ENCODE measurements at places on chromosomes 2 and 18.
A peak's percentile ranks its signal among the peaks of the same experiment; 100 is the strongest.

DNA sequence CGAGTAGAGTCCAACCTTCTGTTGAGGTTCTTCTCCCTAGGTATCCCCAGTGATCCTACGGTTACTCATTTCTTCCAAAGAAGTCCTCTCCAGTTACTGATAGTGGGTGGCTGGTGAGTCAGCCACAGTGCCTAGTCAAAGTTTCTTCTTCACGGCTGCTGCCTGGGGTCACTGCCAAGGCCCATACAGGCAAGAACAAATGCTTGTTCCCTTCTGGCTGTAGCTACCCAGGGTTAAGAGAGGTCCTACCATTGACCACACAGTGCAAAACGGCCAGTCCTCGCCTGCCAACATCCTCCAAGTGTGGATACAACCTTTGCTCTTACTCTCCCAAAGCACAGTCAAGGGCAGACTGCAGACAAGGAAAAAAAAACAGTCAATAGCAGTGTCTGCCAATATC is 2.9 kb upstream of the PTPN4 start:
- no peak for DNase-seq

- peak; percentile 42 for DNase-seq
Observed at GRCh38 chr2:105143467-105144151, 97.9 kb upstream of the GPR45 start.

GRCh38 chr2:120741571-120742561 is 6.2 kb downstream of the GLI2 start:
- peak; percentile 11 for DNase-seq

- no peak for DNase-seq
Observed at GRCh38 chr2:101160454-101160853, 9.3 kb upstream of the TBC1D8 start.

- no peak for DNase-seq
Observed at GRCh38 chr2:33335516-33335915, 140.9 kb upstream of the RASGRP3 start.

GRCh38 chr2:143533846-143534245 is 404.6 kb downstream of the ARHGAP15 start:
- no peak for DNase-seq

GRCh38 chr18:47909484-47909883 is 21.0 kb downstream of the SMAD2 start:
- DNase-seq, result no peak

GRCh38 chr2:165970663-165971062 is 17.1 kb upstream of the TTC21B start:
- DNase-seq, result no peak

DNA sequence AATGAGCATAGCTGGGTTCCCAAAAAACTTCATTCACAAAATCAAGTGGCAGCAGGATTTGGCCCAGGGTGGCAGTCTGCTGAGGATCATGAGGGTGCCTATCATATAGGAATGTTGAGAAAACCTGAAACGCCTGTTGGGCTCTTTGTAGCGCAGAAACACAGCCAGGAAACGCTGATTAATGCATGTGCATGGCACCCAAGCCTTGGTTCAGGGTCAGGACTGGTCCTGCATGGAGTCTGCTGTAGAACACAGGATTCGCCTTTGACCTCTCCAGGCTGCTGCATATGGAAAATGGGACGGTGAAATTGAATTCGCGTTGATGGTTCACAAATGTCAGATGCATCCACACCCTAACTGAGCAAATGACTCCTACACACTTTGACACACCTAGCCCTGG is 227.9 kb upstream of the COPS8 start:
- no peak for DNase-seq

- DNase-seq, result no peak
Observed at GRCh38 chr2:217835931-217836891, 166.6 kb downstream of the TNS1 start.

- DNase-seq, result no peak
Observed at GRCh38 chr18:49249521-49249920, 210.9 kb downstream of the DYM start.

GRCh38 chr2:27621524-27621923 is 7.3 kb downstream of the CCDC121 start:
- no peak for DNase-seq

DNA sequence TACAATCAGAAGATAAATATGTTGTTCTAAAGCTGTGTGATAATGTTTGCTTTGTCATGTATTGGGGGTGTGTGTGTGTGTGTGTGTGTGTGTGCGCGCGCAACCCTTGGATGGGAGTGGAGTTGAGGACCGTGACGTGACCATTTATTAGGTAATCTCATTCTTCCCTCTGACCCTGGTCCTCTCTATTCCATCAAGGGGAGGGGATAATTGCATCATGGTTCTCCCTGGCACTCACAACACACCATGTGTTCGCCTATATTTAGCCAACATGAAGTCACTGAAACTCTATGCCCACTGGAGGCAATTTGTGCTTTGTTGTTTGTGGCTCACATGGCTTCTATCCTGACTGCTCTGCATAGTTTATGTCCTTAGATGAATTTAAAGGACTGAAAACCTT is 79.8 kb upstream of the LRPPRC start:
- peak; percentile 54 for DNase-seq

GRCh38 chr2:147910990-147911473 is 66.2 kb downstream of the ACVR2A start:
- DNase-seq, result peak; percentile 62

DNA sequence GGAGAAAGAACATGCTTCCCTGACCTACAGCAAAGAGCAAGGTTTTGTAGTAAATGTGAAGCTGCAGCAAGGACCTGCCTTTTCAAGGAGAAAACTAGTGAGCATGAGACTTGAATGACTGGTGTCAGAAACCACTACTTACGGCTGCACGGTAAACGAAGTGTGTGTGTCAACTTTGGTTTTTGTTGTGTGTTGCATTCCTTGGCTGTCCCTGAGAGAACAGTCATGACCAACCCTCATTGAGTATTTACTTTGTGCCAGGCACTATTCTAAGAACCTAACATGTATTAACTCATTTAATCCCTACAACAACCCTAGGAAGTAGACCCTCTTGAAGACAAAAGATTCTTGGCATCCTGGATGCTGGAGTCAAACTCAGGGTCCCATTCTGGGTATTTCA is 22.8 kb downstream of the ACMSD start:
- no peak for DNase-seq

DNA sequence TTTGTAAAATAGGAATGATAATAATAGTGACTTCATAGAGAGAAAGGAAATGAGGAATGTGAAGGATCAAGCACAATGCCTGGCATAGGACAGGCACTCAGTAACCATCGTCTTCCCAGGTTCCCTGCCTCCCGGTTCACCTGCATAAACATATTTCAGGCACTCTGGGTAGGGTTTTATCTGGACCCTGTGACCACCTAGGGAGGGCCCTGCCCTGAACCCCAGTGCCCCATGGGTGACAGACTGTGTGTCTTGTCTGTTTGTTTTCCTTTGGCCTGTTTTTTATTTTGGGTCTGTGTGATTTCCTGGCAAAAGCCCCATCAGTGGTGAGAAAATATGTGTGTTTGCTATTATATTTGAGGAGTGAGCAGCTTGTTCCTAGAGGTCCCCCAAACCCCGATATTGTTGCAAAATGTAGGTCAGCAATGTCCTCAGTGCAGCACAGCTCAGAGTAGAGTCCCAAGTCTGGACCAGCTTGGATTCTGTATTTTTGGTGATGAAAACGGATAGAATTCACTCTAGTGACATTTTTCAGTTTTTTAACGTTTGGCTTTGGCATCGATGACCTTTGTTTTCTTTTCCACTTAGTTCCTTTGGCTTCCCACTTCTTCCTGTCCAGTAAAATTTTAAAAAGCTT is 9.6 kb upstream of the NT5C1B start:
- DNase-seq, result no peak

DNA sequence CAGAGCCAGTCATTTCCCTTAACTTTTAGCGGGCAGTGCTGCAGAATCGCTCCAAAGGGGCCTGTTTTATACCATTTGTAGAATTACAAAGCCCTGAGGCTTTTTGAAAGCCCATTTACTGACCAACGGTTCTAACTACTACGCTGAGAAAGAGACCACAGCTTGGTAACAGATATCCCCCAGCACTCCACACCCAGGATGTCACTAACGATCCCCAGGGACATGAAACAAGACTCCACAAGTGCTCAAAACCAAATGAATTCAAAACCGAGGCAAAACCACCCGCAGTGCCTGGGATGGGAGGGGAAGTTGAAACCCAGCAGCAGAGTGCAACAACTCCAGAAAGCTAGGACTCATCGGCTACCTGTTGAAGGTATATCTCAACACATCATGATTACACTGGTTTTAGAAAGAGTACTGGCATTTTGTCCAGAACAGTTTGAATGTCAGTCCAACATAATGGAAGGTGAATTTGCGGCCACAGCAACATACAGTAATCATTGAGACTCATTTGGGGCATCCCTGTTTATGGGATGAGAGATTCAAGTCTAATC is 33.6 kb upstream of the LRP2 start:
- no peak for DNase-seq

GRCh38 chr2:134668821-134669220 is 50.0 kb downstream of the TMEM163 start:
- no peak for DNase-seq

DNA sequence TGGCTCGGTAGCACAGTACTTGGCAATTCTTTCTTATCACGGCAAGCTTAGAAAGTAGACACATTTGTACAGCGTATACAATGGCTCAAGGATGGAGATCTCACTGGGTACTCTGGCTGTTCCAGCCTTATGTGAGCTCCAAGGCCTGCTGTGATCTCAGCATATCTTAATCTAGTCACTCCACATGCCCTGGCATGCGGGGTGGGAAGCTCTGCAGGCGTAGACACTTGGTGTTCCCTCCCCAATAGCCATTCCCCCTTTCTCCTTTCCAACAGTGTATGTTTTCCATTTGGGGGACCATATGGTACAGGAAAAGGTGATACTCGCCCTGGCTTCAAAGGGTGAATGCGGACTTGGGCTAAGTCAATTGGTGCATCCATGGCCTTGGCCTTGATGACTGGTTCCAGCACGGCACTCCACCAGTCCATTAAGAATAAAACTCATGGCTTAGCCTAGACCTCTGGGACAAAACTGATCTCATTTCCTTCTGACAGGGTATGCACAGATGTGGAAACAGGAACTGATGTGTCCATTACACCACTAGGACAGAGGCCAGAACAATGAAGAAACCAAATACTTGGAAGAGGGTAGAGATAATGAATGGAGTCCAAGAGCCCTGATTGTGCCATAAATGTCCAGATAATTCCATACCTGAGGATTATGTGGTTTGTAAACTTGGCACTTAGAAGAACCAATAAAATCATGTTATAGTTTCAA is 28.4 kb downstream of the TGIF1 start:
- no peak for DNase-seq

GRCh38 chr2:44016282-44016681 is 20.5 kb upstream of the LRPPRC start:
- no peak for DNase-seq

- no peak for DNase-seq
Observed at GRCh38 chr2:202064171-202064880, 8.7 kb upstream of the KIAA2012 start.

GRCh38 chr2:176595986-176596385 is 326.7 kb downstream of the MTX2 start:
- DNase-seq, result no peak

GRCh38 chr2:73701968-73702665 is 35.0 kb downstream of the TPRKB start:
- DNase-seq, result no peak

- no peak for DNase-seq
Observed at GRCh38 chr2:229202646-229203045, 68.4 kb downstream of the PID1 start.

DNA sequence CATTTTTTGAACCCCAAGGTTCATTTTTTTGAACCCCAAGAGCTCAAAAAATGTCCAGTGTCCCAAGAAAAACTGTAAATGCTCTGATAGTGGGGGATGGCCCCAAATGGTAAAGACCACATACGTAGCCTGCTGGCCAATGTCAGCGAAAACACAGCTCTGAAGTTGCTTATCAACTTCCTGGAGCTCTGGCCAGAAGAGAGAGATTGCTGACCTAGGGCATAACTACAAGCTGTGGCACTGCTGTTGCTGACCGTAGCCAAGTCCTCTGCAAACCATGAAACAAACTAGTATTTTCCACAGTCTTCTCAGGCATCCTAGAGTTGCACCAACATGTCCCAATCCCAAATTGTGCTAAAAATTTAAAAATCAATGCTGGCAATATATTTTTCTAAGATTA is 50.9 kb downstream of the REEP1 start:
- no peak for DNase-seq

- DNase-seq, result peak; percentile 65
Observed at GRCh38 chr2:58913082-58913726, 672.1 kb upstream of the FANCL start.

- no peak for DNase-seq
Observed at GRCh38 chr2:137872577-137872976, 91.7 kb upstream of the HNMT start.

- no peak for DNase-seq
Observed at GRCh38 chr2:42492691-42493467, 903 bp downstream of the KCNG3 start.

GRCh38 chr2:74379851-74380789 is at the start of gene DCTN1:
Gene DCTN1 (minus strand): TSS chr2:74380311. CDS start chr2:74380037, 274 bp downstream.
- peak; percentile 17 for DNase-seq

GRCh38 chr2:26922405-26923188 is 47.8 kb upstream of the MAPRE3 start:
- peak; percentile 86 for DNase-seq

- no peak for DNase-seq
Observed at GRCh38 chr18:45671321-45671720, 52.7 kb upstream of the SLC14A1 start.

GRCh38 chr18:79870301-79871025 is 72.7 kb downstream of the KCNG2 start:
- no peak for DNase-seq

GRCh38 chr18:28062443-28062842 is 114.5 kb downstream of the CDH2 start:
- no peak for DNase-seq

GRCh38 chr18:66506178-66506577 is 97.7 kb downstream of the CDH19 start:
- DNase-seq, result no peak

- no peak for DNase-seq
Observed at GRCh38 chr18:12791610-12792009, 88.8 kb downstream of the PSMG2 start.

DNA sequence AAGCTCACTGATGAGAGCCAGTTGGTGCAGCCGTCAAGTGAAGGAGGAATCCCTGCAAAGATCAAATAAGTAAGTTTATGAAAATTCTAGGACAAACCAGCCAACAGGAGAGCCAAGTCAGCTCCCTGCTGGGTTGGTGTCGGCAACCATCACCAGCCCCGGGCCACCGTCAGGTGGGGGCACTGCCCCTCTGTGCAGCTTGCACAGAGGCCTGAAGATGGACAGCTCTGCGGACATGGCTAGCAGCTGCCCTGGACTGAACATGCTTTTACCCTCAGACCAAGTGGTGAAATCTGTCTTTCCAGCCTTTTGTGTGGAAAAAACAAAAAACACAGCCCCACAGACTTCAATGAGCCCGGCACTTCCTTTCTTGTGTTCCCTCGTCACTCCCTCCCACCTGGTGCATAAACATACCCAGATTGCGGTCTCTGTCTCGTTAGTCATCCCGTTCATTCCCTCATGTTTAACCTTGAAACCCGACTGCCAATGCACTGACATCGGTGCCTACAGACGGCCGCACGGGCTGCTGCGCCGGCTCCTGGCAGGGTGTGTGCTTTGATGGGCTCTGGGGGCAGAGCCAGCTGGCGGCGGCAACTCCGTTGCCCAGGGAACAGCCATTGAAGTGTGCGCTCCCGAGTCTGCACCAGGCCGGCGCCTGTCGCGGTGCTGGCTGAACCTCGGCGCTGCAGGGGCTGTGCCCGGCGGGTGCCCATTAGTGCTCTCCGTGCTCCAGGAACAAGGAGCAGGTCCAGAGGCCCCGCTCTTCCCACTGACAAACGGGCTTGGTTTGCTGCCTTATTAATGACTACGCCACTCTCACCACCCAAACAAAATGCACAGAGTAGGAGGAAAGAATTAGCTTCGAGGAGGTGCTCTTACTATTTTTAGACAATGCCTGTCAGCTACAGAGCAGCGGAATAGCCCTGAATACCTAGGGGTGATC is 95.3 kb downstream of the EIPR1 start:
- DNase-seq, result peak; percentile 96

Measured in NCI-H345 (cell line).